ENCODE measurements at places on chromosomes 12 and 14.

DNA sequence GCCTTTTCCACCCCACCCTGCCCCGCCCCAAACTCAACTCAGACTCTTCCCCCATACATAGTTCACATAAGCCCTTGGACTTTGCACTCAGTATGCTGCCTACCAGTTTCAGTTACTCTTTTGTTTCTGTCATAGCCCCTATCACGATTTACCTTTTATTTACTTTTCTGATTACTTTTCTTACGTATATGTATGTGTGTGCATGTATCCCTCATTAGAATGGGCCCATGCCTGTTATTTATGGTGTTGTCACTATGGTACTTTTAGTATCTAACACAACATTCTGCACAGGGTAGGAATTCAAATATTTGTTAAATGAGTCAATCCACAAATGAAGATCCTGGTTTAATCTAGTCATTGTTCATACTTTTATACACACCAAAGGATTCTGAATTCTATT lies 16.5 kb upstream of the LUM start:
- DNase-seq: no peak

- DNase-seq: no peak
Measured at GRCh38 chr12:46110928-46111699, 120.7 kb upstream of the SCAF11 start.

DNA sequence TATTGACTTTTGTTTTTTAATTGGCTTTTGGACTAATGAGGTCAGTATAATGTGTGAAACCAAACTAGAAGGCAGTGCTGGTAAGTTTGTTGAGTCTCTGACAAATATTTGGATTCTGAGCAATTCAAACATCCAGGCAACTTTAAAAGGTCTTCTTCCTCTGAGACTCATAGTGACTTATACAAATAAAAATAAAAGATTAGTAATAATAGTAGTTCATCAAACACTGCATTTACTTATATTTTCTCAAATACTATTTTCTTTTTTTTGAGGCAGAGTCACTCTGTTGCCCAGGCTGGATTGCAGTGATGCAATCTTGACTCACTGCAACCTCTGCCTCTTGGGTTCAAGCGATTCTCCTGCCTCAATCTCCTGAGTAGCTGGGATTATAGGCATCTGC lies 337.9 kb downstream of the DAD1 start:
- no peak for DNase-seq

- peak; percentile 71 for DNase-seq
Measured at GRCh38 chr14:75430116-75430515, 2.3 kb downstream of the JDP2 start.

- peak; percentile 86 for DNase-seq
Measured at GRCh38 chr12:47935184-47935583, 28.2 kb upstream of the TMEM106C start.

DNA sequence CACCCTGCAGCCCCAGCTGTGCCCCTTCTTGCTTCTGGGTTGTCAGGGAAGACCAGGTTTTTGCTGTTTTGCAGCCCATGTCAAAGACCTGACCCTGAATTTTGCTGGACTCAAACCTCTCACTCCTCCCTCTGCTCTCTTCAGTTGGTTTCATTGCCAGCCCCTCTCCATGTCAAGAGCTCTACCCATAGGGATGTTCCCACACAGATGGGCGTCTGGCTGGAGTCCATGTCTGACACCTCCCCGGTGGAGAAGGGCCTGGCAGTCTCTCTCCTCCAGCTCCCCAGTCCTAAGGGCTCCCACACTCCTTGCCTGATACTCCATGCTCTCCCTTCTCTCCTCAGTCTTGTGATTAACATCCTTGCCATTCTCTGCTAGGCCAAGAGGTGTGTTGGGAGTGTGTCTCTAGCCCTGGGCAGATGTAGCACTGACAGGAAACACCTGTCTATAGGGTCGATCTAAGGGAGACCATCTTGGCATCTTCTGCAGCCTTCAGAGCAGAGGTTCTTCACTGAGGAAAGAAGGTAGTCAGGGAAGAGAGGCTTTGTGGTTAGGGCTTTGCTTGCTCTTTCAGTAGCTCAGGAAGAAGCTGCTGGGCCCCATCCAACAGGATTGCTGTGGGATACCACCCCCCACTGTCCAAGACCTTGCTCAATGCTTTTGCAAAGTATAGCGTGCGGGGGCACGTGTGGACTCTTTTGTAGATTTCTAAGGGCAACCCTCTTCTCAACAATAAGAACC lies 4.7 kb downstream of the ASIC1 start:
- DNase-seq: no peak

DNA sequence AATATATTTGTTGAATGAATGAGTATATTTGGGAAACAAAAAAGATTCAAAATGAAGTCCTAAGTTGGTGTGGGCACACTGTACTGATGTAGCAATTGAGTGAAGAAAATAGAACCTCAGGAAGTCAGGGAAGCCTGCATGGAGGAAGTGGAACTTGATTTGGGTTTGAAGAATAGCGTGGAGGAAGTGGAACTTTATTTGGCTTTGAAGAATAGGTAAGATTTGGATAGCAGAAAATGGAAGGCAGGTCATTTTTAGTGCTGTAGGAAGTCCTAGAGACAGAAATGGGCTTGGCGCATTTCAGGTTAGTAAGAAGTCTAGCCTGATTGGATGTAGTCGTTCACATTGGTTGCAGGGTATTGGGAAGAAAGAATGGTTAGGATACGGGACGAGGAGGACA lies 5.4 kb downstream of the C12orf75 start:
- no peak for DNase-seq

DNA sequence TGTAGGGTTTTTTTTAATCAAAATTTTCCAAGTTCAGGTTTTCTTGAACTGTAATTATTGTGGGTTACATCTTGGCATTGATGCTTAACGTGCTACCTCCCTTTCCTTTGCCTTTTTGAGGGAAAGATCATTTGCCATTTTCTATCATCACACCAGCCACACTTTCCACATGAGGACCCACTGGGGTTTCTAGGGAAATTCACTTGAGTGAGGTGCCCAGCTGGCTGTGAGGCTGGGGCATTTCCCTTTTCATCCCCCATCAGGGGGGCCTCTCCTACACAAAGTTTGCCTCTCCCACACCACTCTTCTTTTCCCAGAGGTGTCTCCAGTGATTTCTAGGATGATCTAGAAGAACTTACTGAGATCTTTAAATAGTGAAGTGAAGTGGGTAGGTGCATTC lies 335.7 kb downstream of the BMP4 start:
- no peak for DNase-seq

DNA sequence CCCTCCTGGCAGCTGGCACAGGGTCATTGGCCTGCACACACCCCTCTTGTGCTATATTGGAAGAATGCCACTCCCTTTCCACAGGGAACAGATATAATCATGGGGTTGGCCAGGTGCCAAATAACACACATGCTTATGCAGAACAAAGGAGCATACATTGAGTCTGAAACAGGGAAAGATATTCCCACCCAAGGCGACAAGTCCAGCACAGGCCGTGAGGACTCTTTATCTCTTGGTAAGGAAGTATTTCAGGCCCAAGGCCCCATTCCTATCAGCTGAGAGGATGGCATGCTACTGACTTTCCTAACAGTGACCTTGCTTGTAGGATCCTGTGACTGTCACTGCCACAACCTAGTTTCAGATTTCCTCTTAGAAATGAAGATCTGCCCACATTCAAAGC lies 59.0 kb upstream of the STXBP6 start:
- peak; percentile 49 for DNase-seq

GRCh38 chr14:69073915-69074314 lies 79.0 kb downstream of the DCAF5 start:
- DNase-seq: no peak

DNA sequence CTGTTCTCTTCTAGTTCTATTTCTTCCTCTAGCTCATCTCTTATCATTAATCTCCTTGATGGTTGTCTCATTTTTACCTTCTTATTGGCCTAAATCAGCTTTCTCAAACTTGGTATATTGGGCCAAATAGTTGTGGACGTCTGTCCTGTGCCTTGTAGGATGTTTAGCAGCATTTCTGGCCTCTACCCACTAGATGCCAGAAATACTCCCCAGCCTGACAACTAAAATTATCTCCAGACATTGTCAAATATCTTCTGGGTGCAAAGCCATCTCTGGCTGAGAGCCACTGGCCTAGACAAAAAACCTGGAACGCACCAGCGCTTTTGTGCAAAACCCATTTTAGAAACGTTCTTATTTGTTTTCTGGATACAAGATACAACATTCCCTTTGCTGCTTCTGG lies 38.8 kb upstream of the LRRC10 start:
- DNase-seq: peak; percentile 4

DNA sequence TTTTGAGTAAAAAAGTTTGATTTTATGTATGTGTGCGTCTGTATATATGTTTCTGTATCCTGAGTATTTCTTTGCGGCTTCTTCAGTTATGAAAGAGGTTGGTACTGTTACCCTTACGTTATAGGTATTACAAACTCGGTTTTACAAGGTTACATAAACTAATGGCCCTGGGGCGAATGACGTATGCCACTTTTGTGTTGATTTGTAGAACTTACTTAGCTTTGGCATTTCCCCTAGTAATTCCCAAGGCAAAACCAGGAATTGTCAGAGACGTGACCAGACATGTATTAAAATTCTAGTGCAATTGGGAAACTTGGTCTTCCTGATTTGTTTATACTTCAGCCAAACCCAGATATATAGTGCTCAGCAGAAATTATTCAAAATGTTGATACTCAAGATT lies 93.3 kb downstream of the DUSP16 start:
- no peak for DNase-seq

- DNase-seq: no peak
Measured at GRCh38 chr12:67052981-67053380, 216.2 kb upstream of the CAND1 start.

DNA sequence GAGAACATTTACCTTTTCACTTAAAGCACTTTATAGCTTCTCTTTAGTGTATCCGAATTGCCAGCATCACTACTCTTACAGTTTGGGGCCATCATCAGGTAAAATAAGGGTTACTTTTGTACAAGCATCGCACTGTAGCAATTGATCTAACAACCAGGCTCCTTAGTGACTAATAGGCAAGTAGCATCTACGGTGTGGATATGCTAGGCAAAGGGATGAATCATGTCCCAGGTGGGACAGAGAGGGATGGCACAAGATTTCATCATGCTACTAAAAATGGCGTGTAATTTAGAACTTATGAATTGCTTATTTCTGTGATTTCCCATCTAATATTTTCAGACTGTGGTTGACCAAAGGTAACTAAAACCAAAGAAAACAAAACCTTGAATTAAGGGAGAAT lies 582.3 kb downstream of the KCNH5 start:
- DNase-seq: no peak

- no peak for DNase-seq
Measured at GRCh38 chr12:117501076-117501869, 139.8 kb upstream of the NOS1 start.

DNA sequence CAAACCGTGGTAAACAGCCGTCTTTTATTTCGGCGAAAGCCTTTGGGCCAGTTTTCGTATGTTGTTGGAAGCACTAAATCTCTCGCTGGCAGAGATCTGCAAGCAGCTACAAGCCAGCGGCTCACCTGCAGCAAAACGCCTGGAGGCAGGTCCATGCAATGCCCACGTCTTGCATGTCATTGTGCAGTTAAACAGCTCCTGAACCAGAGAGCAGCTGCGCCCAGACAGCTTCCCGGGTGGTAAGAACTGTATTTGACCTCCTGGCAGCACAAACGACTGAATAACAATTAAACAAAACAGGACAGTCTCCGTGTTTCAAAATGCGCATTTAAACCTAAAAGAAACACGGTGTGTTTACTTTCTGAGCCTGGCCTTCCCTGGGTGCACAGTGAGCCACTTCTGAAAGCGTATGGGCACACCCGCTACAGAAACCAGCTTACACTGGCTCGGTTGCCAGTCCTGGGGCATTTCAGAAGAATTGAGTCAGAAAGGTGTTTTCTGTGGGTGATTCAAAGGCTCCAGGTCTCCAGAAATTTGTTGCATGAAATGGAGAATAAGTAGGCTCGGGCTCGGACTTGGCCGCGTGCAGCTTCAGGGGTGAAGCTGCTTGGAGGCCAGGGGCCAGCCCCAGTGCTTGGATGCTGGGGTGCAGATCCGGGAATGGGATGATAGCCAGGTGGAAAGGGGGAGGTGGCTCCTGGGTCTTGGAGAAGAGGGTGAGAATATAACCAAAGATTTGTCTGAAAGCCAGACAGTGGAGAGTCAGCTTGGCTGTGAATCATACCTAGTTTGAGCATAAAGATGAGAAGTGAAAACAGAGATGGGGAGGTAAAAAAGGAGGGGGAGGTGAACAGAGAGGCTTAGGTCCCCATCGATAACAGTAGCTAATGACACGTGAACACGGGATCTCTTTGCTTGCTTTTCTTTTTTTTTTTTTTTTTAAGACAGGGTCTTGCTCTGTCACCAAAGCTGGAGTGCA lies 24.9 kb upstream of the FZD10 start:
- DNase-seq: no peak

DNA sequence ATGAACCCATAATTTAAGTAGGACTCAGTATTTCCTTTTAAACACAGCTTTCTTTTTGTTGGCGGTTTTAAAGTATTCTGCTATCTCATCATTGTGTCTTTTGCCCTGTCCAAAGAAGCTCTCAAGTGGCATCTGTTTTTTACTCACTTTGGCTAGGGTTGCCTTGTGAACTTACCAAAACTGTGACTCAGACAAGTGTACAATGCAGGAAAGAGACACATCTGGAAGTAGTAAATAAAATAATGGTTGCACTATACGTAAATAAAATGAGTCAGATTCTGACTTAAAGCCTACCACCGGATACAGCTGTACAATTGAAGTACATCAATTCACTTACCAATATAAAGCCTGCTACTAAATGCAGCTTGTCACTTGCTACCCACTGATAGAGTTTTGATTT lies 619.2 kb upstream of the LRFN5 start:
- no peak for DNase-seq

All from foreskin fibroblast (primary cell).